Stimulated activated CD8-positive, alpha-beta memory T cell treated with anti-CD3 and anti-CD28 coated beads, Interleukin-7, amount 100 ng/mL, for 4 hours (primary cell): ENCODE measurements at places on chromosomes 2 and 18.

- DNase-seq, result no peak
These were observed 156.8 kb downstream of the THADA start for GRCh38 chr2:43438858-43439655.

- DNase-seq, result no peak
These were observed 59.4 kb upstream of the SOS1 start for GRCh38 chr2:39179974-39180960.

GRCh38 chr2:239805043-239805329 lies 220.2 kb downstream of the NDUFA10 start:
- no peak for DNase-seq

- DNase-seq, result no peak
These were observed 14.2 kb downstream of the SPR start for GRCh38 chr2:72901426-72901825.

- no peak for DNase-seq
These were observed 25.0 kb upstream of the FAHD2A start for GRCh38 chr2:95377216-95378123.

GRCh38 chr2:108884619-108885018 lies 98.0 kb downstream of the CCDC138 start:
- DNase-seq, result no peak

GRCh38 chr18:48552130-48552529 lies 13.3 kb downstream of the CTIF start:
- DNase-seq, result no peak

- no peak for DNase-seq
These were observed 216.5 kb upstream of the SP5 start for GRCh38 chr2:170498619-170499018.

DNA sequence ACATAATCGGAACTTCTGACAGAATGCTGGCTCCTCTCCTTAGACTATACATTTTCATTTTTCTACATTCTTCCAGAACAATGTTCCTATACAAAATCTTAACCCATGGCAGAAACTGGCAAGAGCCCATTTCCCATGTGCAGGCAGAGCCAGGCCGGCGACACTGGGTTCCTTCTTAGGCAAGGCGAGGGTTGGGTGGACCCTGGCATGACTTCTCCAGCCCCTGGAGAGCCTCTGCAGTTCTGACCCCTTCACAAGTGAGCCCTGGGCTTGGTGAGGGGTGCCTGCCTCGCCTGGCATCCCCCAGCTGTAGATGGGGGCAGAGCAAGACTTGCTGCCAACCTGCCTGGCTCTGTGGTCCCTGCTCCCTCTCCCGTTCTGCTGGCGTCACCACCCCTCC lies 5.0 kb downstream of the GYPC start:
- DNase-seq, result no peak

GRCh38 chr2:70767079-70767698 lies 811 bp downstream of the ADD2 start:
- no peak for DNase-seq

GRCh38 chr2:239004274-239005015 lies 156.6 kb downstream of the TWIST2 start:
- no peak for DNase-seq

DNA sequence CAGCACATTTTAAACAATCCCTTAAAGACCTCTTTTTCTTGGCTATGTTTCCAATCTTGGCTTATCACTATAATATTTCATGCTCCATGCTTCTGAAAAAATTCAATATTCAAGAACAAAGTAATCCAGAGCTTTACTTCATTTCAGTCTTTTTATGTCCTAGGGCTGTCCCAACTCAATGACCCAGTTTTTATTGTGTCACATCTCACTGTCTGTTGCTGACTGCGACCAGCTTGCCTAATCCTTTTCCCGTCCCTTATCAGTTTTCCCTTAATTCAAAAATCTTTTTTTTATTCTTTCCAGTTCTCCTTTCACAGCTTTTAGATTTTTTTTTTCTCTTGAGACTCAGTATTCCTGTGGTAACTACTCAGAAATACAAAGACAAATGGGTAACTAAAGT lies 10.2 kb downstream of the TMEM17 start:
- DNase-seq, result no peak

- DNase-seq, result no peak
These were observed 101.7 kb downstream of the KLHL29 start for GRCh38 chr2:23486684-23487075.

DNA sequence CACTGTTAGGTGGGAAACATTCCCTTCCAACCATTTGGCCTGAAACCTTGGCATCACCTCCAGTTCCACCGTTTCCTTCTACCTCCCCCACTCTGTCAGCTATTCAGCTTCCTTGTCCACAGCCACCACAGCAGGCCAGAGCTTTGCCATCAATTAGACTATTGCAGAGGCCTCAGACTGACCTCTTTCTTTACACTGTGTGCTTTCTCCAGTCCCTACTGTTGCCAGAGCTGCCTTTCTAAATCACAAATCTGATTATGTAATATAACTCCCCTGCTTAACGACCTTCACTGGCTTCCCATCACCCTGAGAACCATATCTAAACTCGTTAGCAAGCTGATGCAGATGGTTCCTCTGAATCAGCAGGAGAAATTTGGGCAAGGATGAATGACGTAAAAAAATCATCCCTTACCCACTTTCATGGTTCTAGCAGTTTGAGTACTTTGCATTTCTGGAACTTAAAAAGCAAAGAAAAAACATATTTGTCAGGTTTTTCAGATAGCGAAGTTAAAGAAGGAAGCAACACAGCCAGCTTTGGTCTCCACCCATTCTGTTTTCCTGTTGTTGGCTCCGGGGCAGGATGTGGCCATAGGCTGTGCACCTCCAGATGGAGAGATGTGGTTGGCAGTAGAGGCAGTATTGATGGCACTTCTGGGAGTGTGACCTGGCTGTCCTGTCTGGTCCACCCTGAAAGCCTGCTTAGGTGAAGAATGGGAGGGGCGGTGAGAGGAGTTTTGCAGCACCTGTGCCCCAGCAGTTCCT lies 422.1 kb downstream of the PARD3B start:
- peak; percentile 1 for DNase-seq

DNA sequence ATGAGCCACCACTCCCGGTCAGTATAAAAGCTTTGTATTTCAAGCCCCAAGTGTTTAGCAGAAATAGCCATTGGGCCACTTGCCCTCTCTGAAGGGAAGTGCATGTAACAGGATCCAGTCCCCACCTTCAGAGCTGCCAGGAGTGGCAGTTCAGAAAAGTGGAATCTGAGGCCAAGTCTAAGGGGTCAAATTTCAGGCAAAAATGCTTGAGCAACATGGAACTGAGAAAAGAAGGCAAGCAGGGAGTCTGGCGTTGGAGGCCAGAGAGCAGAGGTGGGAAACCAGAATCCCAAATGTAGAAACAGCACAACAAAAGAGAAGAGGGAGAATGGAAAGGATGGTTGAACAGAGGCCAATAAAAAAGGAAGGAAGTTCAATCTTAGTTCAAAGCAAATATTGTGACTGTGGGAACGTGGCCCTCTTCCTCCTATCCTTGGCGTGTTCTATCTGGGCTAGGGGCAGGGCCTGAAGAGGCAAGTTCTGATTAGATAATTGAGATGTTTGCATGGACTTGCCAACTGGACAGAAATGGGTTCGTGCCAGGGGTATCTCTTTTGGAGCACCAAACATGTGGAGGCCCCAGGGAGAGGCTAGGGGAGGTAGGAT lies 102.2 kb downstream of the AP1S3 start:
- DNase-seq, result no peak

DNA sequence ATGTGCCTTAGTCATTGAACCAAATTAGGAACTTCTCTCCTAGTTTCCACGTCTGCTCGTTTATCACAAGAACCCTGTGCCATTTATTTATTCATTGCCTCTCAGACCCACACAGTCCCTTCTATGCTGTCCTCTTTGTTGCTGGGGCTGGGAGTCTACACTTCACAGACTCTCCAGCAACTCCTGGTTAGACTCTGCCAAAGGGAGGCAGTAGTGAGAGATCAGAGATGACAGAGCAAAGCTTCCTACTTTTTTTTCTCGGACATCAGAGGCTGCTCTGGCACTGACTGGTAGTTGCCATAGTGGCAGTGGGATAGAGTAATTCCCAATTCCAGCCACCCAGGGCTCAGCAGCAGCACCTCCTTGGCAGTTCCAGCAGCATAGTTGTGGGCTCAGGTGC lies 277.5 kb downstream of the BCL11A start:
- no peak for DNase-seq

DNA sequence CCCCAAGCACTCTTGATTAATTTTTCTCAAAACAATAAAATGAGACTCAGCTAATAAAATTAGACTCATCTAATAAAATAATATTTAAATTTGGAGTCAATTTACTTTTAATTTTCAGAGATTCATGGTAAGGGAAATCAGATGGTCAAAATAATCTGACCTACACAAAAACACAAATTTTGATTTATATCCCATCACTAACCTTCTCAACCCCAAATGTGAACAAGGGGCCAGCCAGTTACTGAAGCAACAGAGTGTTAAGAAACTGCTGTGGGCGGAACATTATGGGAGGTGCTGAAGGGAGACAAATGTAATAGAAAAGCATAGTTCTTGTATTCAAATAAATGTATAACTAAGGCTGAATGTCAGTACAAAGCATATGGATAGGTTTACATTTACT lies 28.5 kb upstream of the PPP3R1 start:
- DNase-seq, result no peak

GRCh38 chr2:86028766-86029381 lies 76.8 kb downstream of the POLR1A start:
- DNase-seq, result no peak

DNA sequence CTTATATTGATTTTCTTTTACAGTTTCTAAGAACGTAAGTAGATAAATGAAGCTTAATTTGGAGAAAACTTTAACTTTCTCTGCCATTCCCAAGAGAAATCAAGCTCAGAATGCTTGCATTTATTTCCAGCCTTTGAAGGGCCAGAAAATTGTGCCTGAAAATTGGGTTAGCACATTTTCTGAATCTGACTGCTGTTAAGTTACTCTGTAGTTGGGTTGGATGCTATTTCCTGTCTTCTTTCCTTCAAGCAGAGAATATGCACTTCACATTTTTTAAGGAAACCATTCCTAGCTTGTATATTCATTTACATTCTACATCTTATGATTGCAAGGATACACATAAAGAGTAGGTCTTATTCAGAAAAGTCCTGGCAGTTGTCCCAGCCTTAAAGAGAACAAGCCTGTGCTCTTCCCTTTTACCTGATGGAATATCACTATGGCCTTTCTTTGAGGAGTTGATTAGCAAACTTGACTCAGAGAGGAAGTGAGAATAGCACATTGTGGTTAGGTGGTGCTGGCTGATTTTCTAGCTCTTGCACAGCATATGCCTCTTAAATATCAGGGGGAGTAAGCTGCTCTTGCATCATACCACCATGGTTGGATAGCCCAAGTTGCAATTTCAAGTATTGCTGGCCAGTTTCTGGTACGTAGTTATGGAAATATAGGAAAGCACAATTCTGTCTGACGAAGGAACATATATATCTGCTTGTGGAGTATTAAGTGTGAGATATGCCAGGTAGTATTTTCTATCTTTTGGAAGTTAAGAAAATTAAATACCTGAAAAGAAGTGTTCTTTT lies 133.7 kb downstream of the COMMD1 start:
- no peak for DNase-seq

DNA sequence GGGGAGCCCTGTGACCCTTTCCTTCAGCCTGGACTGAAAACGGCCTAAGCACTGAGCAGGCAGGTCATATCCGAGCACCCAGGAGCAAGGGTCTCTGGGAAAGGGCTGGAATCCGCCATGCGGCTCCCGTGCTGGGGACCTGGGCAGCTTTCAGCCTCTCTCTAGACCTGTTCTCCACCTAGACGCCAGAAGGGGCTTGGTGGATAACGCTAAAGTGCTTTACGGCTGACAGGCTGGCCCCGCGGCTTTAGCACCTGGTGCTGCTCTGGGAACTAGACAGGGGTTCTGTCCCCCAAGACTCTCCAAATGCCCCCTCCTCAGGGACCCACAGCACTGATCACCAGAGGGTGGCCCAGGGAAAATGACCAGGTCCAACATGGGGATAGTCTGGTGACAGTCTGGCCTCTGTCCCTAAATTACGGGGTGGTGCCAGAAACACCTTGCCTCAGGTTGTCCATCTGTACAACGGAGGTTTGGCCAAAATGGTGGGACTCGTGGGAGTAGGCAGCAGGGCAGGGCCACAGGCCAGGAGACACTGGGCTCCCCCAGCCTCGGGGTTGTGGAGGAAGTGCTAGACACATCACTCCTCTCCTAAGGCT lies 13.0 kb downstream of the SDC1 start:
- no peak for DNase-seq
